ENCODE measurements at places on chromosomes 11 and 22. TPM values are rescaled to one million over a fixed set of nuclear protein-coding genes. Genes with fewer than 3 reads are reported as not detected.

- H3K4me1 ChIP-seq = no peaks in the 10 kb centered on the region
- H3K27ac ChIP-seq = no peak overlapping the region
- H3K4me3 ChIP-seq = no peak overlapping the region
- no peaks in the 10 kb centered on the region for H3K36me3 ChIP-seq
- no peaks in the 10 kb centered on the region for H3K27me3 ChIP-seq
- no peak for DNase-seq
These were observed 517.8 kb downstream of the MN1 start for GRCh38 chr22:27283714-27284113.

GRCh38 chr11:119323532-119324033, 6.7 kb upstream of the MCAM start:
- H3K4me3 ChIP-seq = no peak overlapping the region
- DNase-seq = peak; percentile 91
- peak overlapping the region; percentile 94 for H3K27ac ChIP-seq

DNA sequence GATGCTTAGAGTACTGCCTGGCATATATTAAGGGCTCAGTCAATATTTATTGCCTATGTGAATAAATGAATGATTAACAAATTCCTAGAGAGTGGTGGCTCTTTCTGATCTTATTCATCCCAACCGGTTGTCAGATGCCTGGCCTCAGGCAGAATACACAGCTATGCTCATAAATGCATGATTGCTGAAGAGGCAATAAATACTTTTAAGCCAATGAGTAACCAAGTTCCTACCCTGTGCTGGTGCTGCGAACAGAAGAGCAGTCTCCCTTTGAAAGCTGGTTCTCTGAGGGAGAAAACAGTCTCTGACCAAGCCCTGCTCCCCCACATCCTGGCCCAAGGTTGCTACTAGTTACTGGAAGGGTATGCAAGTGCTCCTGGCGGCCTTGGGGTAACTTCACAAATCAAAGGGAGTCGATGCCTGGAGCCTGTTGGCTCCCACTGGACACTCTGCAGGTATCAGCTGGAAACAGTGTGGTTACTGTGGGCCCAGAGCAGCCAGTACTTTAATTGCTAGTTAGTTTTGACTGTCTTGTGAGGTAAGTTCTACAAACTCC, 2.8 kb downstream of the USH1C start:
- no peak overlapping the region for H3K27ac ChIP-seq
- no peaks in the 10 kb centered on the region for H3K4me1 ChIP-seq
- no peak overlapping the region for H3K4me3 ChIP-seq
- DNase-seq = peak; percentile 37
- no peaks in the 10 kb centered on the region for H3K27me3 ChIP-seq

Gene APOBEC3H
- not detected for total RNA-seq

Gene MRGPRF
- 263 TPM for total RNA-seq
